ENCODE measurements at places on chromosomes 7 and 10.

GRCh38 chr10:102650655-102651454 is 6.6 kb downstream of the TRIM8 start:
- H3K4me1 ChIP-seq: peaks cover 30% of the 10 kb centered on the region
- H3K4me3 ChIP-seq: no peak overlapping the region
- H3K27me3 ChIP-seq: no peaks in the 10 kb centered on the region
- peaks cover 47% of the 10 kb centered on the region for H3K36me3 ChIP-seq
- no peak for DNase-seq
- no peak overlapping the region for H3K27ac ChIP-seq

GRCh38 chr7:129168231-129169021 is 20.0 kb upstream of the SMO start:
- H3K27me3 ChIP-seq: no peaks in the 10 kb centered on the region
- H3K27ac ChIP-seq: no peak overlapping the region
- H3K4me3 ChIP-seq: no peak overlapping the region
- H3K36me3 ChIP-seq: peaks cover 7% of the 10 kb centered on the region

DNA sequence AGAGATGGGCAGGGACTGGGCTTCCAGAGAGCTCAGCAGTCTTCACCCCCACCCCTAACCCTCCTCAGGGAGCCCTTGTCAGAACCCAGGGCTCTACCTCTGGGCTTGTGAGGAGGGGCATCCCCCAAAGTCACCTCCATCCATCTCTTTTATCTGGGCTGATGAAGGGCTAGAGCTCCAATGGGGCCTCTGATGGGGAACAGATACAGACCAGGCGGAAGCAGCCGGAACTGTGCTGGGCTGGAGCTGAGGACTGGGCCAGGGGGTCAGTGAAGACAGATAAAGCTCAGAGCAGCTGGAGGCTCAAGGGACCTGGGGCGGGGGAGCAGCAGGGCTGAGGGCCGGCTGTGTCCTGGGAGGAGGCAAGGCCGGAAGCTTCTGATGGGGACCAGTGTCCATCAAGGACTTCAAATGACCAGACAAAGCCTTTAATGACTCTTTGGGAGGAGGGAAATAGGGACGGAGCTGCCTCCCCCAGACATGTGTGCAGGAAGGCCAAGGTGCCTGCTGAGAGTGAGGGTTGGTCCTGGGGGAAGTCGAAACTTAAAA is 10.2 kb downstream of the KAZALD1 start:
- no peaks in the 10 kb centered on the region for H3K4me1 ChIP-seq
- DNase-seq: no peak
- no peak overlapping the region for H3K4me3 ChIP-seq
- no peak overlapping the region for H3K27ac ChIP-seq
- H3K27me3 ChIP-seq: peaks cover 33% of the 10 kb centered on the region

DNA sequence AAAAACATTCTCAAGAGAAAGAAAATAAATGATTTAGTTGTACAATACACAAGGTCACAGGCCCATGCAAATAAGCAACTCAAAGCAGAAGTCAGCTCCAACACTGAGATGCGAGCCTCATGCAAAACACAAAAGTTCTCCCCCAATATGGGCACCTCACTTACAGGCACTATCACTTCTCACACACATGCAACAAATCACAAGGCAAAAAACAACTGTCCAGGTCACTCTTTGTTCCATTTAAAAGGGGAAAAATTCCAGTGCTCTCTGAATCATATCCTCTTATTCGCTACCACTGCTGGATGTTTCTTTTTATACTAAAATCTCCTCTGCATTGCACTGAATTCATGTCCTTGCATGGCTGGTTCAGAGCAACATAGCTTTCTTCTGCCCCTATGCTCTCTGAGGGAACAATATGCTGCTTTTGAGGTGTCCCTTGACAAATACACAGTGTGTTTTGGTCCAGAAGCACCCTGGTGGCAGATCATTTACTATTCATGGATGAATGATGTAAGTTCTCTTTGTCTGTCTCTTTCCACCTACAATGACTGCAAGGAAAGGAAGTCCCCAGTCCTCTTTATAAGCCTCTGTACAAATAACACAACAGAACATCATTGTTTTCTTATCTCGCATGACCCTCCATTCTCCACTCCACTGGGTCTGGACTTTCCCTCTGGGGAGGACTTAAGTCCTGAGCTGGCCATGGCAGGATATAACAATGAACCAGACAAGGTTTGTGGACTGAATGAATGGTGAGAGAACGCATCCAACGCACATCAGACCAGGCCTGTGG is 85.4 kb upstream of the GSDME start:
- no peaks in the 10 kb centered on the region for H3K27me3 ChIP-seq
- no peak overlapping the region for H3K27ac ChIP-seq
- H3K4me3 ChIP-seq: no peak overlapping the region
- H3K36me3 ChIP-seq: peaks cover 17% of the 10 kb centered on the region

GRCh38 chr7:28621369-28621841 is 209.1 kb downstream of the CREB5 start:
- no peaks in the 10 kb centered on the region for H3K27me3 ChIP-seq
- peaks cover 22% of the 10 kb centered on the region for H3K4me1 ChIP-seq
- H3K36me3 ChIP-seq: no peaks in the 10 kb centered on the region
- no peak overlapping the region for H3K27ac ChIP-seq
- no peak for DNase-seq

- H3K27me3 ChIP-seq: no peaks in the 10 kb centered on the region
- H3K27ac ChIP-seq: no peak overlapping the region
- peaks cover 5% of the 10 kb centered on the region for H3K4me1 ChIP-seq
- no peak for DNase-seq
- H3K4me3 ChIP-seq: no peak overlapping the region
These were observed 610.1 kb upstream of the ANKRD30A start for GRCh38 chr10:36515319-36515718.

DNA sequence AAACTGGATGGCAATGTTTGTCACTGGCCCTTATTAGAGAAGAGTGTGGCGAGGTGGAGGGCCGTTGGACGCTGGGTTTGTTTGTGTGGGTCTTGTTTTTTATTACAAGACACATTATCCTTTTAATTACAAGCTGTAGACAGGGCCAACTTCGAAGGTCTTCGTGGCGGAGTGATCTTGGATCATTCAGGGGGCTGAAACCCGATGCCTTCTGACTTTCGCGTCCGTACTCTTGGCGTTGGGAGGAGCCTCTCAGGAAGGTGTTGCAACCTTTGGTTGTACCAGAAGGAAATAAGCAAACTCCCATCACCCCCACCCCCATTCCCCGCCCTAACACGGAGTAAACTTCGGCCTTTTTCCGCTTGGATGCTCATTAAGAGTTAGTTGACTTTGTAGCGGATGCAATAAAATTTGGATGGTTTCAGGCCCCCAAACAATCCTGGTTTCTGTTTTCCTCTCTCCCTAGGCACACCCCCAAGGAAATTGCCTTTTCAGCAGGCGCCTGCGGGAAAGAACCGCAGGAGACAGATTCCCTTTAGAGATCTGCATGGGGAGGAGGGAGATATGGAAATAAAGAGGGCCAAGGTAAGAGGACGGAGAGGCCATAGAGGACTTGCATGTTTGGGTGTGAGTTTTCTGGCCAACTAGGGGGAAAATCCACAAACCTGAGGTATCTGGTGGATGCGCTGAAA is 294.5 kb upstream of the NFE2L3 start:
- peak overlapping the region; percentile 60 for H3K4me3 ChIP-seq
- no peaks in the 10 kb centered on the region for H3K27me3 ChIP-seq
- H3K27ac ChIP-seq: peak overlapping the region; percentile 73

DNA sequence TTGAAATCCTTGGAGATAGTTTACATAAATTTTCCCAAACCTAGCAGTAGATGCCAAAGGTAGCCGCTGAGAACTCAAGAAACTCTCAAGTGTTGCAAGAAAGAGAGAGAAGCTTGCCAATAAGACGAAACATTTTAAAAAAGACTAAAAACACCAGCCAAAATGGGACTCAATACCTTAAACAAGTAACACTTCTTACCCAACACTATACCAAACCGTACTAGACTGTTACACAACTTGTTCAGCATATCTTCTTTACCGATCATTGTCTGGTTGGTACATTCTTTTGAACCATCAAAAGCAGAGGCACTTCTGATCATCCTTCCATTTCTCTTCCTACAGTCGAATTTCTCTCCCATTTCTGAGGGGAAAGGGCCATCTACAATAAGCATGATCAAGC is 4.8 kb upstream of the PTPN12 start:
- peaks cover 4% of the 10 kb centered on the region for H3K4me1 ChIP-seq
- no peaks in the 10 kb centered on the region for H3K36me3 ChIP-seq
- no peaks in the 10 kb centered on the region for H3K27me3 ChIP-seq
- no peak for DNase-seq
- H3K27ac ChIP-seq: no peak overlapping the region
- no peak overlapping the region for H3K4me3 ChIP-seq

DNA sequence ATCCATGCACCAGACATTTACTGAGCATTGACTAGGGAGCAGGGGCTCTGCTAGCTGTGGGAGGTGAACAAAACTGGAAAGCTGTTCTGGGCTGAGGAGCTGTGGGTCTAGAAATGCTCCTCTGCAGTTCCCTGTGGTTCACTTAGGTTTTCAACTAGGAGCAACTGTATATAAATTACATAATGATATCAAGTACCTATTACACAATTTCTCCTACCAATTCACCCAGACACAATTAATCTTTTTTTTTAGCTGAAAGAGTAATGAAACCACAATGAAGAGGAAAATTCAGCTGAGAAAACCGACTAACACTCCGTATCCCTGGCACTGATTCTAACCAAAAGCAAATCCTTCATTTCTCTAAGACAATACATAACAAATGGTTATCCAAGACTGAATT is 39.4 kb downstream of the COL28A1 start:
- H3K4me1 ChIP-seq: peaks cover 6% of the 10 kb centered on the region
- no peak overlapping the region for H3K27ac ChIP-seq
- H3K36me3 ChIP-seq: no peaks in the 10 kb centered on the region
- H3K4me3 ChIP-seq: no peak overlapping the region
- DNase-seq: no peak
- no peaks in the 10 kb centered on the region for H3K27me3 ChIP-seq

DNA sequence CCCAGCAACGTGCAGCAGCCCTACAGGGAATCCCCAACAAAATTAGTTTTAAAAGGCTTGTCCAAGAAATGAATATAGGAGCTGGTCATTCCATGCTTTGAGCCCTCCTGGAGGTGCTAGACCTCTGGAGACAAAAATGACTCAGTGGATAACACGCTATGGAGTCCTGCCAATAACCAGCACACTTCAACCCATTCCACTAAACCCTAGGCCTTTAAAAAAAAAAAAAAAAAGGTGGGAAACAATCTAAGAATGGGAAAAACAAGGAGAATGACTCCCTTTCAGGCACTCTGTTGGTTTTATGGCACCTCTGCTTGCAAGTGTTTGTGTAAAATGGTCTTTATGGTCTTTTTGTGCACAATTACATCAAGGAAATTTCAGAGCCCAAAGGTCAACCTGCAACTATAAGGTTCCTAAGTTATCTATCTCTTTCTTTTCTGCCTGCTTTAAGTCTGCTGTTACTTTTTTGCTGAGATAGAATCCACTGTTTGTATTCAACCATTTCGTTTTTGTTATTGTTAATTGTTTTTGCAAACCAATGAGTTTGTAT is 21.3 kb downstream of the AVL9 start:
- no peak overlapping the region for H3K4me3 ChIP-seq
- H3K36me3 ChIP-seq: peaks cover 6% of the 10 kb centered on the region
- H3K27ac ChIP-seq: no peak overlapping the region
- no peaks in the 10 kb centered on the region for H3K27me3 ChIP-seq

- no peak overlapping the region for H3K27ac ChIP-seq
- DNase-seq: peak; percentile 3
- H3K36me3 ChIP-seq: no peaks in the 10 kb centered on the region
- H3K4me1 ChIP-seq: peaks cover 9% of the 10 kb centered on the region
These were observed 125.2 kb downstream of the DOCK4 start for GRCh38 chr7:112080978-112081377.

DNA sequence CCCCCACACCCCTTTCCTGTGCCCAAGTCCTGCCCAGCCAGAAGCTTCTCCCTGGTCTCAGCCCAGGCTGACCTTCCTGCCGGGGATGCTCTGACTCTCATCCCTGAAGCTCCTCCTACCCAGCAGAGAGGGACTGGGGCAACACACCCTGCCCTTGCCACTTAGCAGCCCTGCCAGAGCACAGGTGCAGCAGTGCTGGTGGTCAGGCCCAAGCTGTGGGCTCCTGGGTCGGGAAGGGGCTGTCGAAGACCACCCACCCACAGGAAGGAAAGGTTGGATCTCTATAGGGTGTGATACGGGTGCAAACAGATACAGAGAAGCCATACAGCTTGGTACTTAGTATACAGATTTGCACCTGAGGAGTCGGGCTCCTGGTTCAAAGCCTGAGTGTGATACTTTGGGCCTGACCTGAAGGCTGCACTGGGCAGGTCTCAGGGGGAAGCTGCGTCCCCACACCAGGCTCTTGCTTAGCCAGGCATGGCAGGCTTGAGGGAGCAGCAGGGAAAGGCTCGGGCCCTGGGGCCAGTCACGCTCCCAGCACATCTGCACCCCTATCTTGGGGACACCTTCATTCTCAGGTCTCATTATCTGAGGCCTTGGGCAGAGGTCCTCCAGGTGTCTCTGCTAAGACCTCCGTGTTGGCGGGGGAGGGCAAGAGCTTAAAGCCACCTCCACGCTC is 47.3 kb downstream of the TCERG1L start:
- H3K36me3 ChIP-seq: no peaks in the 10 kb centered on the region
- no peaks in the 10 kb centered on the region for H3K27me3 ChIP-seq
- H3K27ac ChIP-seq: no peak overlapping the region

GRCh38 chr10:68010426-68010940 is 64.6 kb downstream of the HERC4 start:
- H3K27me3 ChIP-seq: no peaks in the 10 kb centered on the region
- no peaks in the 10 kb centered on the region for H3K36me3 ChIP-seq
- H3K4me1 ChIP-seq: no peaks in the 10 kb centered on the region
- no peak overlapping the region for H3K4me3 ChIP-seq
- H3K27ac ChIP-seq: no peak overlapping the region

DNA sequence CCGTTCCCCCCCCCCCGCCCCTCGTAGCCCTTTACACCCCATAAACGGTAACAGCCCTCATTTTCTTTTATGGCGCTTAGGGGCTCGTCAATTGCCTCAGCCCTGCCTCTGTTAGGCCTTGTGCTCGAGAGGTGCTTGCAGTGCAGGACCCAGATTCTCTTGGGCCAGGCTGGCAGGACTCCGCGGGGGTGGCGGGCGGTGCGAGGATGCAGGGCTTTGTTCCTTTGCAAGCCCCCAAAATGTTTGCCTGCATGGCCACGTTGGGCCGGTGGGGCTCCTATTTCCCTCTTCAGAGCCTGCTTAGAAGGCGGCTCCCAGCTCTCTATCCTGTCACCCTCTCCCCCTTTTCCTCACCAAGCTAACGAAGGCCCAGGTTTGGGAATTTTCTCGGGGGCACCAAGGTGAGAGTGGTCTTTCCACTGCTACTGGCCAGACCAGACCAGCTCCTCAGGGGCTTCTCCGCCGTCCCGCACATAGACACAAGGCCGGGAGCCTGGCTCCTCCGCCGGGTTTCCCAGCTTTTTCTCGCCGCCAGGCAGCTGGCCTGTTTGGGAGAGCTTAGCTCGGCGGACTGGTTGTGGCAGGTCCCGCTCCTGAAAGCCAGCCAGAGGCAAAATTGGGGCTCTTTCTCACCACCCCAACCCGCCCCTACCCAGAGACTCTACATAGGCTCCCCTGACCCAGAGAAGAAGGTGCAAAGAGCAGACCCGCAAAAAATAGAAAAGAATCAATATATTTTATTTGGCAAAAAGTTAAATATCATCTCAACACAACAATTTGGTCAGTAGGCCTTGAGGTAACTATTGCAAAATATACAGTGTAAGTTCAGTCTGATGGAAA is 3.4 kb downstream of the HOXA9 start:
- H3K36me3 ChIP-seq: no peaks in the 10 kb centered on the region
- H3K27ac ChIP-seq: no peak overlapping the region

Data from SJCRH30 (cell line).